ENCODE measurements at places on chromosomes 7 and 10. TPM values are rescaled to one million over a fixed set of nuclear protein-coding genes. Genes with fewer than 3 reads are reported as not detected.

DNA sequence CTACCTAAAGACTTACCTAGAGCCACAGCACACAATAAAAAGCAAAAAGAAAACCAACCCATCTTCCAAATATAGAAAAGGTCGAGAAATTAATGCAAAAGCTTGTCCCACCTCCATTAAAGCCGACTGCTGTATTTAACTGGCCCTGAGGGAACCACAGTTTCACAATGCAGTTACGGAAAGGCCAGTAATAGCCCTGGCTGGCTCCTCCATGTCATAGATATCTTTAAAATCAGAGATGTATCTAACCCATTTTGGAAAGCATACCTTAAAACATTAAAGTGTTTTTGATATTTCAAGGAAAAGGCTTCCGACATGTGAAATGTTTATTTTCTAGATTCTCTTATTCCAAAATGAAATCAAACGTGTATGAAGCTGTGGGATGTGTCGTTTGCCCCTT, 23.0 kb downstream of the HDAC9 start:
- H3K27me3 ChIP-seq, result no peaks in the 10 kb centered on the region
- H3K4me1 ChIP-seq, result no peaks in the 10 kb centered on the region
- H3K36me3 ChIP-seq, result no peaks in the 10 kb centered on the region
- H3K27ac ChIP-seq, result no peak overlapping the region
- no peak for DNase-seq

OR2A7 gene
- total RNA-seq, result 3.7 TPM

DNA sequence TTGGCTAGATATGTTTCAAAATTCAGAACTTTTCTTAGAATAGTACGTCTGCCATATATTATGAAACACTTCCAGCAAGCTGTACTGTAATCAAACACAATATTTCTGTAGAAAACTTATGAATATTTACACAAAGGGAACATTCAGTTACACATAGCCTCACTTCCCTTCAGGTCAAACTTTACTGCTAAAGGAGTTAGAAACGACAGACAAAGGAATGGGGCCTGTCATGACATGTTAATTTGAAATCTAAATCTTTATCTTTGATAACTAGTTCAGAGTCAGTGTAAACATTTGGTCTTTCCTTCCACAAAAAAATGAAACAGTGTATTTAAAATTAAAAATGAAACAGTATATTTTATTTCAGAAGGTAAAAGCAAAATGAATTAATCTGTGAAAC, 1.0 kb upstream of the CROT start:
- H3K27me3 ChIP-seq, result no peaks in the 10 kb centered on the region
- no peak for DNase-seq
- H3K4me1 ChIP-seq, result peaks cover 10% of the 10 kb centered on the region
- peak overlapping the region; percentile 86 for H3K4me3 ChIP-seq

ARMH3 gene
- total RNA-seq, result 27.3 TPM

- H3K4me1 ChIP-seq, result peaks cover 5% of the 10 kb centered on the region
- peaks cover 3% of the 10 kb centered on the region for H3K27me3 ChIP-seq
- no peak overlapping the region for H3K4me3 ChIP-seq
- H3K27ac ChIP-seq, result no peak overlapping the region
- no peaks in the 10 kb centered on the region for H3K36me3 ChIP-seq
Measured at GRCh38 chr7:101179713-101180112, 380 bp downstream of the NAT16 start.

GRCh38 chr10:78623578-78624215, 445.1 kb upstream of the ZMIZ1 start:
- DNase-seq, result no peak
- H3K4me3 ChIP-seq, result no peak overlapping the region
- H3K36me3 ChIP-seq, result no peaks in the 10 kb centered on the region
- H3K27ac ChIP-seq, result no peak overlapping the region

DNA sequence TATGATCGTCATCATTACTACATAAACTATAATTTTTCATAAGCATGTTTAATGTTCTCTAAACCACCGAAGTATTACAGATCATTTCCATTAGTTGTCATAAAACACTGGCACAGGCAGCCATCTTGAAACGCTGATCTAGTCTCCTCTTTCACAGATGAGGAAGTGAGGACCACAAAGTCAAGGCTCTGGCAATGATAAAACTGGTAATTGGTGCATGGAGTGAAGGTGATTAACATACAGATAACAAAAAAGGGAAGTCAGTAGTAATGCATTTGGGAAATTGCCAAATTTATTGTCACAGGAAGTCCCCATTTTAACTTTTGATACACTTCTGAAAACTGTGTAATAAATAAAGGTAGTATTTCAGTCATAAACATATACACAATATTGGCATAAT, 49.3 kb downstream of the FBXL13 start:
- no peak overlapping the region for H3K4me3 ChIP-seq
- H3K27me3 ChIP-seq, result no peaks in the 10 kb centered on the region

DNA sequence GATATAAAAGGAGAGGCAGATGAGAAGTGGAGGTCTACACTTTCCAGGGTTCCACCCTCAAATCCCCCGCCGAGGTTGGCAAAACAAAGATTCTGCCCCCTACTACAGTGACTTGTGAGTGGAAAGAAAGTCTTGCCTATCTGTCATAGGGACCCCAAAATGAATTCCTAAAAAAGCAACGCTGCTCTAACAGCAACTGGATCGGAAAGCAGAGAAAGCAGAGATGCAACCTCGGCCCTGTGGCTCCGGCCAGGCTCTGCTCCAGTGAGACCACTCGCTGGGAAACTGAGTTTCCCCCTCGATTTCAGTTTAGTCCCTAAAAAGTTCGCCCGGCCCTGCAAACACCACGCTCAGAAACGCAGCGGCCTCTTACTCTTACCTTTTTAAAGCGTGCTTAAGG, 297.9 kb upstream of the NFE2L3 start:
- H3K27me3 ChIP-seq, result peaks cover 74% of the 10 kb centered on the region
- no peak overlapping the region for H3K4me3 ChIP-seq
- no peaks in the 10 kb centered on the region for H3K36me3 ChIP-seq
- H3K27ac ChIP-seq, result no peak overlapping the region
- no peak for DNase-seq

ANTXRL gene
- not detected for total RNA-seq

C10orf62 gene
- total RNA-seq, result not detected

GRCh38 chr7:100562195-100563099, 11.3 kb downstream of the SAP25 start:
- DNase-seq, result no peak
- H3K36me3 ChIP-seq, result no peaks in the 10 kb centered on the region
- H3K27me3 ChIP-seq, result no peaks in the 10 kb centered on the region
- no peak overlapping the region for H3K27ac ChIP-seq
- H3K4me3 ChIP-seq, result no peak overlapping the region

DNA sequence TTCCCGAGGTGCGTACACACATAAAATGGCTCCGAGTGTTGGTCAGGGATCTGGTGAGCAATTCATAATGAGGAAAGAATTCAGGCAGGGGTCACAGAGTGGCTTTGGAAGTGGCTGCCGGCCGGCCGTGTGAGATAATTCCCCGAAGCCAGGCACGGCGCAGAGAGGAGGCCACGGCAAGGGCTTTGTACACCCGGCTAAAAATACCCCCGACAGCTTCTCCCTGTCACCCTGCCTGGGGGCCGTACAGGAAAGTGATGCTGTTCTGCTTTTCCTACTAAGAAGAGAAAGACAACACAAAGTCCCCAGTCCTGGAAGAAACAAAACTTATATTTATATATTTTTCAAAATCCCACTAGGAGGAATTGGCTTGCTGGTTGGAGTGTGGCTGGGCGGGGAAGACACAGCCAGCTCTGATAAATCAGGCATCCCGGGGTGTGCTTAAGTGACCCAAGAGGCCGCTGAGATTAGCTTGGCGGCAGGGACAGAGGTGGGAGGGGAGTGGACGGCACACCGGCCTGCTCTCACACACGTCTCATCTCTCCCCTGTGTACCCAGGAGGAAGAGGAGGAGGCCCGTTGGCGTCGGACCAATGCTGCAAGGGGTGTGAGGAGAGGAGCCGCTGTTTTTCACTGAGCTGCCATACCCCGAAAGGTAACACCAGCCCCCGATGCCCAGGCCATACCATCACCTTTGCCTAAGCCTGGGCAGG, 70.5 kb downstream of the ZMIZ1 start:
- H3K4me3 ChIP-seq, result no peak overlapping the region
- no peak for DNase-seq
- H3K36me3 ChIP-seq, result no peaks in the 10 kb centered on the region
- no peaks in the 10 kb centered on the region for H3K27me3 ChIP-seq
- no peak overlapping the region for H3K27ac ChIP-seq
- H3K4me1 ChIP-seq, result peaks cover 40% of the 10 kb centered on the region

GRCh38 chr10:52631146-52631545, 141.4 kb downstream of the MBL2 start:
- no peaks in the 10 kb centered on the region for H3K4me1 ChIP-seq
- DNase-seq, result no peak
- no peak overlapping the region for H3K4me3 ChIP-seq
- no peaks in the 10 kb centered on the region for H3K36me3 ChIP-seq
- H3K27ac ChIP-seq, result no peak overlapping the region

DNA sequence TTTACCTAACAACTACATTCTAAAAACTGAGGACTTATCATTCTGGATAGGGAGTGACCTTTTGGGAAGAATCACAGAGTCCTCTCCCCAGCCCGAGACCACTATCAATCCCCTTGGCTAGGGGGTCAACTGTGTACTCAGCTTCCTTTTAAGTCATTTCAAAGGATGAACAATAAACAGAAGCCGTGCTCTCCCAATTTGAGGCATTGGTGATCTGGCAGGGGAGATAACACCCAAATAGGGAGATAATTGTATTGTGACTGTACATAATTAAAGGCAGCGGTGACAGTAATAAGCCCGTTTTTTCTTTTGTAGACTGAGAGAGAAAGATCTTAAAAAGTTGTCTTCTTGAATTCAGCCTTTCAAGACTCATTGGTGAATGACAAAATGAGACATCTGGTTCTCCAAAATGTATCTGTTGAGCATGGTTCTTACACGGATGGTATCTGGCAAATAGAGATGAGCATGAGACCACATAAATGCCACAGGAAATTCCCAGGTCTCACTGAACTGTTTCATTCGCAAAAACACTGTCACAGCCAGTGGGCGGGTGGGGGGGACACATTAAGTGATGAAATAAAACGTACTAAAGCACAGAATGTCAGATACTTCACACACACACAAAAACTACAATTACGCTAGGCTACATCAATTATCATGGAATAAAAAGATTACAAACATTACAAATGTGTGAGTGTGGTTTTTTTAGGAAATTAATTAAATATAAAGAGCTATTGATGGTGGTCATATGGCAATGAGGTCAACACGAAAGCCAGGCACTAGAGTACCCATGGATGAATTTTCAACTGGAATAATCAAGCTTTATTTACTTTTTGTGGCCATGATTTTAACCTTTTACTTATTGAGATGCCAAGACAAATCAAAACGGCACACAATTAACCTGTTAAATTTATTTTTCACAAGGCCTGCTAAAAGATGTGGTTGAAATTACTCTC, 108.4 kb downstream of the HIPK2 start:
- no peaks in the 10 kb centered on the region for H3K4me1 ChIP-seq
- no peaks in the 10 kb centered on the region for H3K36me3 ChIP-seq
- no peaks in the 10 kb centered on the region for H3K27me3 ChIP-seq
- DNase-seq, result no peak
- no peak overlapping the region for H3K27ac ChIP-seq
- H3K4me3 ChIP-seq, result no peak overlapping the region

ZFAND2A gene
- 74.5 TPM for total RNA-seq

DNA sequence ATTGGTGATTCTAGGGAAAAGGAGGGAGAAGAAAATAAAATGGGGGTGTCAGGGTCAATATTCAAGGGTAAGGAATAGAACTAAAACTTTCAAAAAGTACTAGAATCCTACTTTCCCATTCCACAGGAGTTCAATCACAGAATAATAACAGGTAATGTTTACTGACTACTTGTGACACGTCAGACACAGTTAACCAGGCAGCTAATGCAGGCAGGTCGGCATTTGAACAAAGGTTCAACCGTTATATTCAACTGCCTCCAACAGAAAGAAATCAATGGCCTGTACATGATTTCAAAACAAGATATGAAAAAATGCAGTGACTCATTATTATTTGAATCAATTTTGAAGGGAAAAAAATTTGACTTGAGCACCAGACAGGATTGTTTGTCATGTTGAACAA, 3.1 kb downstream of the ASB15 start:
- no peaks in the 10 kb centered on the region for H3K36me3 ChIP-seq
- no peak overlapping the region for H3K27ac ChIP-seq
- no peaks in the 10 kb centered on the region for H3K4me1 ChIP-seq
- H3K27me3 ChIP-seq, result no peaks in the 10 kb centered on the region

DNA sequence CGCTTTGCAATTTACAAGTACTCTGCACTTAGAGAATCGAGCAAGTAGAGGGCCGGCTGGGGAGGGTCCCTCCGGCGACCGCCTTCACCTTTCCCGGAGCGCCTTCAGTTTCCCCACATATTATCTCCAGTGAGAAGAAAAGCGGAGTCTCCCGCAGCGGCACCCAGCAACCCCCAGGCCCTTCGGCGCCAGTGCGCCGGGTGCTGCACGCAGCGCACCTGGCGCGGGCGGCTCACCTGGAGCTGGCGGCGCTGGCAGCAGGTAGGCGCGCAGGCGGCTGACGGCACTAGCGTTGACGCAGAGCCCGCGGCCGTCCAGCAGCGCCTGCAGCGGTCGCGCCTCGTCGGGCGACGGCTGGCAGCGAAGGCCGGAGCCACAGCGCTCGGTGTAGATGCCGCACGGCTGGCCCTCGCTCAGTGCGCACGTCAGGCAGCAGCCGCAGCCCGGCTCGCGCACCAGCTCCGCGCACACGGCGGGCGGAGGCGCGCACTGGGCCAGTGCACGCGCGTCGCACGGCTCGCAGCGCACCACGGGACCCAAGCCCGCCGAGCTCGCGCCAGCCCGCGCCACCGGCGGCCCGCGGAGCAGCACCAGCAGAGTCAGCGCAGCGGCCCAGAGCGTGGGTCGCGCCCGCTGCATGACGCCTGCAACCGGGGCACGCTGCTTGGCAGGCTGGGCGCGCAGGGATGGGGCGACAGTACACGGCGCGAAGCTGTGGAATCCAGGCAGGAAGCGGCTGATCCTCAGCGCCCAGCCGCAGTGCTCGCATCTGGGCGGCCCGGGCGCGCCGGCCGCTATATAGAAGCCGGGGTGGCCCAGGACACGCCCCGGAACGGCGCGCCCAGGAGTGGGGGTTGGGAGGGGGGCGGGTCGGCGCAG, at the start of gene IGFBP3:
Gene IGFBP3 (minus strand): TSS at position 771 of the 879 bp plus-strand sequence. CDS start 132 bp downstream, at position 639.
- no peaks in the 10 kb centered on the region for H3K4me1 ChIP-seq
- no peak within 1 kb of the TSS for H3K4me3 ChIP-seq
- H3K36me3 ChIP-seq, result no peaks in the 10 kb centered on the region
- DNase-seq, result no peak

SSC4D gene
- 0.24 TPM for total RNA-seq

DNA sequence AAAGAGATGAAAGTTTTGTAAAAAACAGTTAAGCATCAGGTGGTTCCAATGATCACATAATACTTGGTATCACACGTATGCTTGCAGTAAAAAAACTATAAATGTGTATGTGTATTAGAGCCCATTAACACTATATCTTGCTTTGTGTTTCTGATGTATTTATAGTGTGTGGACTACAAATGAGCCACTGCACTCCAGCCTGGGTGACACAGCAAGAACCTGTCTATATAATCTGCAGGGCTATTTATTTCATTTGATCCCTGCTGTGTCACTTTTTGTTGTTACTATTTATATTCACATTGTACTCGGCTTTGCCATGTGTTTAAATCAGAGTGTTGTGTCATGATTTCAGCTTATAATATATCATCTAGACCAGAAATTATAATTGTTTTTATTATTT, 487.8 kb upstream of the TEX47 start:
- no peak overlapping the region for H3K4me3 ChIP-seq
- no peak overlapping the region for H3K27ac ChIP-seq
- no peaks in the 10 kb centered on the region for H3K36me3 ChIP-seq
- no peak for DNase-seq
- no peaks in the 10 kb centered on the region for H3K27me3 ChIP-seq
- H3K4me1 ChIP-seq, result no peaks in the 10 kb centered on the region

SFTPA1 gene
- not detected for total RNA-seq
